Peyer's patch (tissue), 4 donors: ENCODE measurements at places on chromosomes 4 and X. TPM values are rescaled to one million over a fixed set of nuclear protein-coding genes. Genes with fewer than 3 reads are reported as not detected.
A peak's percentile ranks its signal among the peaks of the same experiment; 100 is the strongest.

YY2 gene
- 17.3 TPM for total RNA-seq

- no peak for DNase-seq
These were observed 9.8 kb upstream of the PDE5A start for GRCh38 chr4:119638359-119638758.

TBC1D8B gene
- total RNA-seq: 15.6 TPM

- no peak for DNase-seq
These were observed 171.8 kb upstream of the TTC29 start for GRCh38 chr4:147117431-147117830.

GRCh38 chr4:143555676-143556075 lies 42.2 kb downstream of the SMARCA5 start:
- no peak for DNase-seq

SRPX2 gene
- 8.1 TPM for total RNA-seq

DNA sequence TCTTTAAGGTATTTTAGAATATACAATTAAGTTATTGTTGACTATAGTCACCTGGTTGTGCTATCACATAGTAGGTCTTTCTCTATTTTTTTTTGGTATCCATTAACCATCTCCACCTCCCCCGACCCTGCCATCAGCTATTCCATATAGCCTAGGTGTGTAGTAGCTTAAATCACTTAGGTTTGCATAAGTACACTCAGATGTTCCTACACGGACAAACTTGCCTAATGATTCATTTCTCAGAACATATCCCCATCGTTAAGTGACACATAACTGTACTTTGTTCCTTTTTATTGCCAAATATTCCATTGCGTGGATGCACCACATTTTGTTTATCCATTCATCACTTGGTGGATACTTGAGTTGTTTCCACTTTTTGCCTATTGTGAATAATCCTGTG lies 67.9 kb downstream of the SLAIN2 start:
- no peak for DNase-seq

NUDT11 gene
- total RNA-seq: 0.35 TPM

DNA sequence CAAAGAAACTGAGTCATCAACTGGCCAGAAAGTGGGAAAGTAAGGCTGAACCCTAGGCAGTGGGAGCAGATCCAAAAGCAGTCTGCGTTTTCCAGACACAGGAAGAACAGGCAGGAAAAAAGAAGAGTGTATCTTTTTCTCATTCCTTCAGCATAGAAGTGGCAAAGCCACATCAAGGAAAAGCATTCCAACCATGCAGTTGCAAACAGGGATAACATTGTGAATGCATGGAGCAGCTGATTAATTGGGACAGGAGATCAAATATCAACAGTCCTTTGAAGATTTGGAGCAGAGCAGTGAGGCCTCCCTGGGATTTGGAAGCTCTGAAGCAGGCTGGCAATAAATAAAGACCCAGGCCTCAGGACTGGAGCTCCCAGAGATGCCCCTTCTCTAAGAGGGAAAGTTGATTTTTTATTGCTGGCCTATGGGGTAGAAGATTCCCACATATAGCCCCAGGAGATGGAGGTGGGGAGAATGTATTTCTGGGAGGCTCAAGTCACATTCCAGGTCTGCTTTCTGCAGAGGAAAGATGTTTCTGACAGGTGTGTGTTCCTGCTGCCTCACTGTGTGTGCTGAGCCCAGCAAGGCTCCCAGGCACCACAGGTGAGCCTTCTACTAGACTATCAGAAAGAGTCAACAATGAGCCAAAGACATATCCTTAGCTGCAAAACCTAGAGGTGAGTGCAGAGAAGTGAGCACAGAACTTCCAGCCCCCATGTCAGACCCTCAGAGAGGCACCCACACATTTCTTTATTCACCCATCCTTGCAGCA lies 222.5 kb downstream of the RAB28 start:
- no peak for DNase-seq

DNA sequence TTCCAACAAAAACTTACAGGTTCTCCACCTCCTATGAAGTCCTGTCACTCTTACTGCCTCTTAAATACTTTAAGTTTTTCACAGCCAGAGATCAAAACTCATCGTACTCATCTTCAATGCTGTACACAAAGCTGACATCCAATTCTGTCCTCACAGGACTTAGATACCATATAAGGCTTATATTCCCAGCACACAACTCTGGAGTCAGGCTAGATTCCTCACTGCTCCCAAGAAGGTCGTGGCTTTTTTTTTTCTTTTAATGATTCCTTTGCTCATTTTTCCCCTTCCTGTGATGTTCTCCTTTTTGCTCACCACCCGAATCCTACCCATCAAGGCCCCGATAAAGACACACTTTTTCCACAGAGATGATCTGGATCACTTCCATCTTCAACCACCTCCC lies 914 bp downstream of the TRAPPC2 start:
- no peak for DNase-seq

DNA sequence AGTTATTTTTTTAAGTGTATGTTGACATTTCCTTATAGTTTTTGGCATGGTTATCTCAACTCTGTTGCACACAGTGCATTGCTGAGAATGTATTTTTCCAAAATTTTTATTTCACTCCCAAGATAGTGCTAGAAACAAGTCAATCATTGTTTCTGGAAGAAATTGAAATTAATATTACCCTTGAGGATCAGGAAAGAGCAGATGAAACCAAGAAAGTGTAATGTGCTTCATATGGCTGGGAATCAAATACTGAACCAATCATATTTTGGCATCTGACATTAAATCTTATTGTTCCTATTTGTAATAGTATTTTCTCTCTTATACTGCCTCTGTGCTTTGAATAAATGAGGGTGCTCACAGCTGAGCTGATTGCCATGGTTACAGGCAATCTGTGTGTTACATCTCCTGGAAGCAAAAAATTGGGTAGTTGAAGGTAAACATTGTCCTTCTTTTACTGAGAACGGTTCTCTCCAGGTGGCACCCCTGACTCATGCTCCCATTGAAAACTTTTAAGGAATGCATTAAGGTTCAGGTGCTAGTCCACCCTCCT lies 358.2 kb upstream of the NR3C2 start:
- no peak for DNase-seq

SOWAHD gene
- total RNA-seq: 2.5 TPM

PITX2 gene
- total RNA-seq: 6.6 TPM

FABP2 gene
- total RNA-seq: 130 TPM

DNA sequence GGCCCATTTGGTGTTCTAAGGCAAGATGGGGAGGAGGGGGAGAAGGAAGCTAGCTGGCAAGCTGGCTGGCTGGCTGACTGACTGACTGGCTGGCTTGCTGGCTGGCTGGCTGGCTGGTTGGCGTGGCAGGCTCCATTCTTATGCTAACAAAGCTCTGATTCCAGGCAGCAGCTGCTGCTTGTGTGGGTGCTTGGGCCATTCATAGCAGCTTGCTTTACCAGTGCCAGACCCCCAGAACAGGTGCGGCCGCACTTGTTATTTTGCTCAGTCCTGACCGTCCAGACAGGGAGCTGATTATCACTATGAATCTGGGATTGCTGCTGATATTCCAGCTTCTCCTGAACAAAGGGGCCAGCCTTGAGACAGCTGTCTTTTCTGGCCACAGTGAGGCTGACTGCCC lies 131.2 kb upstream of the PAK3 start:
- no peak for DNase-seq

- no peak for DNase-seq
These were observed 106.8 kb downstream of the FSTL5 start for GRCh38 chr4:162056990-162057389.

- no peak for DNase-seq
These were observed 19.4 kb upstream of the AGA start for GRCh38 chr4:177461606-177462005.

GRCh38 chr4:31678356-31678755 lies 958.2 kb downstream of the PCDH7 start:
- DNase-seq: no peak

DNA sequence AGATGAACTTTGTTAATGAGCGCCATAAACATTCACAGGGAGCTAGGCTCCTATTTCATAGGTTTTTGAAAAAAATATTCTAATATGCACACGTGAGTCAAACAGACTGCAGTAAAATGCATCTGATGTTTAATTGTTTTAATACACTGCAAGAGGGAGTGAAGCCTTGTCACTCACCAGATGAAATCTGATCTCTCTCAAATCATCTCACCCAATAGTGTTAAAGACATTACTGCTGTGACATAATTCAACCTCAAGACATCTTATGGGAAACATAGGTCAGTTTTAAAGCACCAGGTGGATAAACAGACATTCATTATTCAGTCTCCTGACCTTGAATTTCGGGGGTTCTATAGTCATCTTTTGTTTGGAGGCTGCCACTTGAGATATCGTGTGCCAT lies 148.3 kb downstream of the MAML3 start:
- DNase-seq: no peak

NPY1R gene
- total RNA-seq: not detected

IQCM gene
- not detected for total RNA-seq

SYNPO2 gene
- 50.1 TPM for total RNA-seq

DNA sequence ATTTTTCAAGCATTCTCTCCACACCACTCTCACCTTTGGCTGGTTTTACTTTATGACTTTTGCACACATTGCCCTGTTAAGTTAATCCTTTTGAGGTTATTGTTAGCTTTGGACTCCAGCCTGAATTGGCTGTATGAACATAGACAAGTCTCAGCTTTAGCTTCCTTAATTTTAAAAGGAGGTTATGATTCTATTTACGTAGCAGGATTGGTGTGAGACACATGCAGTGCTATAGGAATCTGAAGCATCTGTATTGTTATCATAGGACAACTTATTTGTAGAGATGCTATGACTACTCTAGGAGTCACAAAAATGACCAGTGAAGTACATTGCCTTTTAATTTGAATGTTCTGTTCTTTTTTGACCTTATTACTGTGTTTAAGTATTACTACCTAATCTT lies 15.7 kb downstream of the PGAM4 start:
- DNase-seq: no peak

- no peak for DNase-seq
These were observed 746 bp downstream of the TCEAL7 start for GRCh38 chrX:103330681-103331288.

DNA sequence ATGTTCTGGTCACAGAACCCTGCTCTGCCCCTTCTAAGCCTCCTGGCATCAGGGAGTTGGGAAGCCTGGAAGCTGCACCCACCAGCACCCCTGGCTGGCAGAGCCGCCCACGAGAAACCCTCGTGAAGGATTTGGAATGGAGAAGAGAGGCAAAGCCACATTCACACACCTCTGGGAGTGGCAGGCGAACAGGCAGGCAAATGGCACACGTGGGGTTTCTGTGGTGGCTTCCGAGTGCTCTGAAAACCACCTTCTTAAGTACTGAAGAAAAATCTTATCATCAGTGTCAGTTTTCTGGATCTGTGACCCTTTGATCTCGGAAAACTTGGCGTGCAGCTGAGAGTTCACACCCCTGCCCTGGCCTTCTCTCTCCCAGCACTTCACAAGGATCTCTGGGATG lies 442.2 kb upstream of the FRG1 start:
- no peak for DNase-seq

- DNase-seq: no peak
These were observed 10.4 kb downstream of the AFP start for GRCh38 chr4:73446336-73446938.

GRCh38 chrX:43996491-43996890 lies 23.3 kb upstream of the NDP start:
- DNase-seq: no peak

GRCh38 chrX:130085551-130086446 lies 24.5 kb downstream of the ELF4 start:
- no peak for DNase-seq

BEND4 gene
- 7.4 TPM for total RNA-seq

DNA sequence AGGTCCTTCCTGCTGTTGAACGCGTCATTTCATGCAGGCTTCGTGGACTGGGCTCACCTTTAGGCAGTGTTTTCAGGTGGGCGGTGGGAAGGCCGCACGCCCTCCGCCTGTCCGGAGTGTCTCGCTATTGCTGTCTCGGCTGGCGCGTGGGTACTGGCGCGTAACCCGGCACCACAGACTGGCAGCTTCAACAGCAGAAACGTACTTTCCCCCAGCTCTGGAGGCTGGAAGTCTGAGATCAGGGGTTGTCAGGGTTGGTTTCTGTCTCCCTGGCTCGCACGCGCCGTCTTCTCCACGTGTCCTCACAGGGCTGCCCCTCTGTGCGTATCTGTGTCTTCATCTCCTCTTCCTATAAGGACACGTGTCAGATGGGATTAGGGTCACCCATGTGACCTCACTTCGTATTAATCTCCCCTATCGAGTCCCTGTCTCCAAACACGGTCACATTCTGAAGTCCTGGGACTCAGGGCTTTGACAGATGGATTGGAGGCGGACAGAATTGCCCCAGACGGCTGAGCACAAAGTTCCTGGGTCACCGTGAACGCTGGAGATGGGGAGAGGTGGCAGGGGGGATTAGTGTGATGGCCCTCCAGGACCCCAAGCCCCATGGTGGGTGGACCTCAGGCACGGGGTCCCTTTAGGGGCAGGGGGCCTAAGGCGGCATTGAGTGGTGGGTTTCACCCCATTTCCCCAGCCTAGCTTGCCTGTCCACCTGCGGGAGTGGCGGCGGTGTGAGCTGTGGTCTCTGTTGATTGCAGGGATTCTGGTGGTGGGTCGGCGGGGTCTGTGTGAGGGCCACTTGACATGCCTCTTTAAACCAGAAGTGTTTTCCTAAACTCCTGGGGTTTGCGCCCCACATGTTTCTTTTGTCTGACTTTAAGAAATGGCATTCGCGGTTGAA lies 83.4 kb upstream of the LRPAP1 start:
- DNase-seq: peak; percentile 21
